ENCODE measurements at places on chromosomes 2 and 18.

DNA sequence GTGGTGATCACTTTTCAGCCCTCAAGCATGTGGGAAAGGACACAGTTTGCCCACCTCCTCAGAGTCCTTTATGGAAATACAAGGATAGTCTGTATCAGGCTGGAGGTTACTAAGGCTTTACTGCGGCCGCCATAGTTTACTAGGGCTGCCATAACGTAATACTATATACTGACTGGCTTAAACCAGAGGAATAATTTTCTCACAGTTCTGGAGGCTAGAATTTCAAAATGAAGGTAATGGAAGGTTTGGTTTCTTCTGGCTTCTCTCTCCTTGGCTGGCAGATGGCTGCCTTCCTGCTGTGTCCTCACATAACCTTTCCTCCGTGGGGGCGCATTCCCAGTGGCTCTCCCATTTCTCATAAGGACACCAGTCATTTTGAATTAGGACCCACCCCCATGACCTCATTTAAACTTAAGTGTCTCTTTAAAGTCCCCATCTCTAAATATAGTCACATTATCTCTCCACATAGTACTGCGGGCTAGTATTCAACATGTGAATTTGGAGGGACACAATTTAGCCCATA is 12.5 kb upstream of the ATIC start:
- no peak for DNase-seq

GRCh38 chr2:141103216-141103615 is 1027.6 kb downstream of the LRP1B start:
- DNase-seq: no peak

GRCh38 chr2:79817288-79817687 is 304.4 kb downstream of the CTNNA2 start:
- DNase-seq: no peak

GRCh38 chr2:69744456-69744855 is 2.5 kb downstream of the ANXA4 start:
- no peak for DNase-seq

- no peak for DNase-seq
Observed at GRCh38 chr2:170843656-170844055, 27.0 kb downstream of the GAD1 start.

DNA sequence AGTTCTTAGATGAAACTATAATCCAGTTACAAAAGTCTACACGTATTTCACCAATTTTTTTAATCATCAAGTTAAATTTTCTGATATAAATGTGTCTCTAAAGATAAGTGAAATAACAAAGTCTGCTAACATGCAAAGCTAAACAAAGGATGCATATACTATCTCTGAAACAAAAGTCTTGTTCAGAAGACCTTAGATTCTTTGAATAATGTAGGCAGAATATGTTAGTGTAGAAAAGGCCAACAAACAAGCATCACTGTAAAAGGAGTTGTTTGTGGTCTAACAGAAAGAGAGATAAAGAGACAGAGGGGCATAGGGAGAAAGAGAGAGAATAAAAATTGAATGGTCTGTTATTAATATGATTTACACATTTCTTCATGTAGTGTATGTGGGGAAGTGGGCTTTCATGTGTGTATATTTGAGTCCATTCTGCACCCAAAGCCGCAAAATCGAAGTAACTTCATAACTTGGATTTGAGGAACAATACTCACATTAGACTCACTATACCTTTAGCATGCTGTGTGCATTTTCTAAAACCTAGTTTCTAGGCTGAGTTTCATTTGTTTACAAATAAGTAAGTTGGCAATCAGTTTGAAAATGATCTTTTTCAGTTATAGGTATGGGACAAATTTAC is 734.8 kb upstream of the REG3G start:
- no peak for DNase-seq

- no peak for DNase-seq
Observed at GRCh38 chr2:143730155-143730952, 601.1 kb downstream of the ARHGAP15 start.

DNA sequence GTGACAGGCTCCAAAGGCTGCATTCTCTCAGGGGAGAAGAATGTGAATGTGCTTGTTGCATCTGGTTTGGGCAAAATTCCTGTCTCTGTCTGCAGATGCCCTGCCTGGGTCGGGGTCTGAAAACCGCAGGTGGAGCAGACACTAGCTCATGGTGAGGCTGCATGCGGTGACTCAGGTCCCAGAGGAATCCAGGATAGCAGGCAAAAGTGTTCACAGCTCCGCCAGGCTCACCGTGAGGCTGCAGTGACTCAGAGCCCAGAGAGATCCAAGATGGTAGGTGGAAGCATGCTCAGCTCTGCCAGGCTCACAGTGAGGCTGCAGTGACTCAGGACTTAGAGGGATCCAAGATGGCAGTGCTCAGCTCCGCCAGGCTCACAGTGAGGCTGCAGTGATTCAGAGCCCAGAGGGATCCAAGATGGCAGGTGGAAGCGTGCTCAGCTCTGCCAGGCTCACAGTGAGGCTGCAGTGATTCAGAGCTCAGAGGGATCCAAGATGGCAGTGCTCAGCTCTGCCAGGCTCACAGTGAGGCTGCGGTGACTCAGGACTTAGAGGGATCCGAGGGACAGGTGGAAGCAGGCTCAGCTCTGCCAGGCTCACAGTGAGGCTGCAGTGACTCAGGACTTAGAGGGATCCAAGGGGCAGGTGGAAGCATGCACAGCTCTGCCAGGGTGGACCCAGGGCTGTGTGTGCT is 200.5 kb downstream of the ACKR3 start:
- no peak for DNase-seq

DNA sequence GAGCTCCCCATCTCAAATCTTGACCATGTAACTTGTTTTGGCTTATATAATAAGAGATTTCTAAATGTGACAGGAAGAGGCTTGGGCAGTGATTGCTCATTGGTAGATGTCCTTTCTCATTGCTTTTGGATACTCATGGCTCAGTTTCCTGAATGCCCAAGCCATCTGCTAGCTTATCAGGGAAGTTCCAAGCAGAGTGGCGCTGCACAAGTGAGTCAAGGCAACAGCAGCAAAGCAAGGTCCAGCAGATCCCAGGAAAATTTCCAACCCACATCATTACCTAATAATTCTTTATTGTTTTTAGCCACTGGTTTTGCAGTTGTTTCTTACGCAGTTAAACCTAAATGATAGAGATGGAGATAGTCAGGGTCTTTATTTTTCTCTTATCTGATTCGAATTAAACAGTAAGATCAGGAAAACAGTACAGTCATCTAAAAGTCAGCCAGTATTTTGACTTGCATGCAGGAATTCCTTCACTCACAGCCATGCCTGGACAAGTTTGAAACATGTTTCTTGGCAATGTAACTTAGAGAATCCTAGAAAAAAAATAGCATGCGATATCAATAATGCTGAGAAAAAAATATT is 349.7 kb upstream of the TMEFF2 start:
- no peak for DNase-seq

GRCh38 chr18:61503688-61504087 is 170.5 kb downstream of the CDH20 start:
- no peak for DNase-seq

DNA sequence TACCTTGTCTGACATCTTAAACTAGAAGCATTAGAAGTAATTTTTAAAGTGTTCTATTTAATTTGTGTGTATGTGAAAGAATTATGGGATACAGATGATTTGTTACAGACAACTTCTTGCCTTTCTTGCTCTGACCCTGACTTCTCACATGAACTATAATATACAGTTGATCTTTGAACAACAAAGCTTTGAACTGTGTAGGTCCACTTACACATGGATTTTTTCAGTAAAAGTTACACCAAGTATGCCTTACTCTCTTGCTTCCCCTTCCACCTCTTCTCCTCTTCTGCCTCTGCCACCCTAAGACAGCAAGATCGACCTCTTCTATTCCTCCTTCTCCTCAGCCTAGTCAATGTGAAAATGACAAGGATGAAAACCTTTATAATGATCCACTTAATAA is 42.2 kb downstream of the SLC40A1 start:
- DNase-seq: no peak

- DNase-seq: no peak
Observed at GRCh38 chr2:126950504-126950903, 51.8 kb downstream of the TEX51 start.

GRCh38 chr2:193228276-193228675 is 1033.5 kb upstream of the TMEFF2 start:
- no peak for DNase-seq

- DNase-seq: no peak
Observed at GRCh38 chr18:57812126-57812477, 9.0 kb upstream of the ATP8B1 start.

DNA sequence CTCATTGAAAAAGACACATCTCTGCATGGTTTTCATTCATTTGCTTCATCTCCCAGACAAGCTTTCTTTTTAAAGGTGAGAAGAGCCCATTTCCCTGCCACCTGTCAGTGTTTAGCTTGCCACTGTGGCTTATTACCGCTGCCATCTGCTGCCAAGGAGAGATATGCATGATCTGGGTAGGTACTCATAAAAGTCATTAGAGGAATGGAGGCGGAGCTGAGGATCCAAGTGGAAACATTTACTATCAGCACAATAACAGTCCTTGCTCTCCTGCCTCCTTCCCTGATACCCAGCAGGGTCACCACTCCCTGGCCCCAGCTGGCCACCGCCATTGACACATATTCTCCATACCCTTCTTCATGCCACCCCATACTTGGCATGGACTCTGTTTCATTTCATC is 390.4 kb downstream of the TSN start:
- no peak for DNase-seq

GRCh38 chr18:159037-159652 is 788 bp downstream of the USP14 start:
- DNase-seq: no peak

GRCh38 chr2:204150721-204151120 is 214.2 kb downstream of the ICOS start:
- no peak for DNase-seq

- no peak for DNase-seq
Observed at GRCh38 chr2:40093021-40093675, 314.1 kb upstream of the THUMPD2 start.

GRCh38 chr2:168712053-168712452 is 90.4 kb upstream of the NOSTRIN start:
- DNase-seq: no peak

- no peak for DNase-seq
Observed at GRCh38 chr2:159199761-159200465, 86.6 kb downstream of the WDSUB1 start.

DNA sequence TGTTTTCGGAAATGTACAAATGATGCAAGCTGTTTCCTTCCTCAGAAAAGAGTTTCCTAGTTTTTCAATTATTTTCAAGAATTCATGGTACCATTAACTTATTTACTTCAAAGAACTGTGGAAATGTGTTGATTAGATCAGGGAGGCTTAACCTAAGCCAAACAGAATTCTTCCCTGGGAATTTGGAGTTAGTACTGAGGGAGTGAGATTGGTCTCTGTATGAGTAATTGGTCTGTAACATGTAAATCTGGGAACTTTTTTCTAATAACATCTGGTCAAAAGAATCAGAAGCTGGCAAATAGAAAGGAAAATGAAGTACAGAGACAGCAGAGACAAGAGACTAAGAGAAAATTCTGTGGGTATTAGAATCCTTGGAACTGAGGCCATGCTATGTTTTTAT is 145.8 kb downstream of the BABAM2 start:
- no peak for DNase-seq

DNA sequence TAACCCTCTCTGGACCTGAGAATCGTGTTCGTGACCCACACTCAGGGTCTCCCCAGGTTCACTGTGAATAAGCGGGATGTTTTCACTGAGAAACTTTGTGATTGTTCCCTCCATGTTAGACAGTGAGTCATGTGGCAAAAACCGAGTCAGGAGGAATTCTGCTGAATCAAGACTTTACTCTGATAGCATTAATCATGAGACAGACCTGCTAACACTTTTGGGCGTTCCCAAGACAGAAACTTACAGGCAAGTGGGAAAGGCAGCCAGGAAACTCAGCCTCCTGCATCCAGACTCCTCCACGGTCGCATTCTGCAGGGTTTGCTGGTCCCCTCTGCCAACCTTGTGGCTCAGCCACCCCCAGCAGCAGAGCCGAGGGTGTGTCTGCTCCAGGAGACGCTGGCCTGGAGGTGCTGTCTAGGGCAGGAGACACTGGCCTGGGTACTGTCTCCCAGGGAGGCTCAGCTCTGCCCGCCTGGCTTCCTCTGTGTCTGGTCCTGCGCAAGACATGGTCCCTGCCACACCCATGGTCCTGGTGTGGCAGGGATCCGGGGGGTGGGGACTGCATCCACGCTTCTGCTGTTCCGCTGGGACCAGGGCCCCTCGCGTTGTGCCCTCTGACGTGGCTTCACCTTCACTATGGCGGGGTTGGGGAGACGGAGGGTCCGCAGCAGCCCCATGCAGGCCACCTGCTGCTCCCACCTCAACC is 177.4 kb downstream of the TWIST2 start:
- DNase-seq: no peak

DNA sequence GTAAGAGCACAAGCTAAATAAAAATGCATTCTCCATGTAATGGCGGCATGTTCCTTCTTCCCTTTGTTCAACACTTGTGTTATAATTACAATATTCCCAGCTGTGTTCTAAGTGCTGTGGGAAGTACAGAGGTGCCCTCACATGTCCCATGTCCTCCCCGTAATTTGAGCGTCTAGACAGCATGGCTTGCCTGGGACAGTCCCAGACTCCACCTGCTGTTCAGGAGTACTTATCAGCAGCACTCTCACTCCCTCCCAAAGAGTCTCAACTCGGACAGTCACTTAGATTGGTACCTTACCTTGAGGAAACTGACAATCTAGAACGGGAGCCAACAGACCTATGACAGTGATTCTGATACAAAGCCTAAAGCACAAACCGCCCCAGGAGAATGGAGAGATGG is 370.5 kb downstream of the EIPR1 start:
- DNase-seq: no peak

GRCh38 chr2:237820421-237820820 is 21.8 kb downstream of the RBM44 start:
- DNase-seq: no peak

- peak; percentile 41 for DNase-seq
Observed at GRCh38 chr2:113370478-113371091, 66.9 kb upstream of the ZNG1B start.

DNA sequence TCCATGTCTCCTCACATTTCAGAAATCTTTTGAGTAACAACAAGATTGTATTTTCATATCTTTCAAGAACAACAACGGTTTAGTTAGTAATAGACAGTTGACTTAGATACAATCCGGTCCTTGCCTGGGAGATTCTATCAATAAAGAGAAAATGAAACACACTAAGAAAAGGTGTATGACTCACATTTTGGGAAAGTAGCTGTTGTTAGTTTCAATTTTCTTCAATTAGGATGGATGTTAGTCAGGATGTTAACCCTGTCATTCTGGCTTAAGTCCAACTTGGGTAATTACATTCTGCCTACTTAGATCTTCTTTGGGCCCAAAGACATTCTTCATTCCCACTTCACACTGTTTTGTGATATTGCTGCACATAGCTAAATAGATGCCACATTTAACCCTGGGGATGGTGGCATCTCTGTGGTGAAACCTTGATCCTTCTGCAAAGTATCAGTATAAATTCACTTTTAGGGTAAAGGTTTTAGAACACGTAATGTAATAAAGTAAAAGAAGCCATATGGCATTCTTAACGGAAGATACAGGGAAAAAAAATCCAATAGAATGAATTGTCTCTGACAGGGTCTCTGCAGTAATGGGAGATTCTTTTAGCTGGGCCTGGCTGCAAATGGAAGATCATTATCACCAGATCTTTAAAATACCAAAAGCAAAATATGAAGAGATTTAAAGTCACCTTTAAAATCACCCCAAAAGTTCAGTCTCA is 365.5 kb downstream of the FIGN start:
- no peak for DNase-seq
